ENCODE measurements at places on chromosomes 16 and 17.

DNA sequence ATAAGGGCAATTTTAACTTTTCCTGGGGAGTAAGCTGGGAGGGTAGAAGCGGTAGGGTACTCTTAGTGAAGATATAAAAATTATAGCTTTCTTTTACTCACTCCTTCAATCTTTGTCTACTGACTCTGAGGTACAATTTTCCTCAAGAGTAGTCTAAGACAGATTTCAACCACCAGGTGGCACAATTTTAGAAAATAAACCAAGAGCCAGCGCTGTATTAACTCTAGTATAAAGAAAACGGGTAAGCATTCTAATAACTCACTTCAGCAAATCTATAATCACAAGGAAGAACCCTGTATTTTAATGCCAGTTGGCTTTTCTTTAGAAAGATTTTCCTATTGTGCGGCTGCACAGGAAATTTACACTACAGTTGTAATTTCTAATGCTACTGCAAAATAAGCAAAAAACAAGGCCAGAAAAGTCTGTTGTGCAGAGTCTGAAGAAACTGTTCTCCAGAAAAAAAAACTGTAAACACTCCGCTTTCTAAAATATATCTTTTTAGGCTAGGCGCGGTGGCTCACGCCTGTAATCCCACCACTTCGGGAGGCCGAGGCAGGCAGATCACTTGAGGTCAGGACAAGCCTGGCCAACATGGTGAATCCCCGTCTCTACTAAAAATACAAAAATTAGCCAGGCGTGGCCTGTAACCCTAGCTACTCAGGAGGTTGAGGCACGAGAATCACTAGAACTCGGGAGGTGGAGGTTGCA, 1.9 kb downstream of the CMC2 start:
- peak; percentile 15 for DNase-seq

DNA sequence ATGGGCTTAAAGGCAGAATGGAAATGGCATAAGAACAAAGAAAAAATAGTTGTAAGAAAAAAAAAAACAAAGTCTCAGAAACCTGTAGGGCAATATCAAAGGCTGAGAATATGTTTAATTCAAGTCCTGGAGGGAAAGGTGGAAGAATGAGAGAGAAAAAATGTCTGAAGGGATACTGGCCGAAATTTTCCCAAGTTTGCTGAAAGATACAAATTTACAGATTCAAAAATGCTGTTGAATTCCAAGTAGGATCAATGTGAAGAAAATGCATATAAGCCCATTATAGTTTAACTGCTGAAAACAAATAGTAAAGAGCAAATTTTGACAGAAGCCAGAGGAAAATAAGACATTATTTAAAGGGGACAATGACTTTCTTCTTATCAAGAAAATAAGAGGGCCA, 6.6 kb upstream of the USP22 start:
- no peak for DNase-seq

GRCh38 chr16:89120921-89121351, 27.3 kb downstream of the ACSF3 start:
- no peak for DNase-seq

DNA sequence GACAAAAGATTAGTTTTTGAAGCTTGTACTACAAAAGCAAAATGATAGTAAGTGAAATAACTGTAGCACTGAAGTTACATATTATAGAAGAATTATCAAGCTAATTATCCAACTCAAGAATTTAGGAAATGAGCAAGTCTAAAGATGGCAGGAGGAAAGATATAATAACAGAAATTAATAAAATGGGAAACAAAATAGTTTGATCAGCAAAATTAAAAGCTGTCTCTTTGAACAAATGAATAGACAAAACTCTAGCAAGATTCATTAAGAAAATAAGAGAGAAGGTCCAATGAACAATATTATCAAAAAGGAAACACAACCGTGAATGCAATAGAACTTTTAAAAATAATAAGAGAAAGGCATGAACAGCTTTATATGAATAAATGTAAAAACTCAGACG, 224.3 kb upstream of the IRX5 start:
- DNase-seq = no peak

- DNase-seq = no peak
Measured at GRCh38 chr17:65913326-65913850, 278.5 kb downstream of the CEP112 start.

All from keratinocyte (primary cell).